ENCODE measurements at places on chromosomes 13 and 19. TPM values are rescaled to one million over a fixed set of nuclear protein-coding genes. Genes with fewer than 3 reads are reported as not detected.
A peak's percentile ranks its signal among the peaks of the same experiment; 100 is the strongest.

GRCh38 chr13:34078334-34078999 is 260.5 kb downstream of the RFC3 start:
- DNase-seq, result no peak

DNA sequence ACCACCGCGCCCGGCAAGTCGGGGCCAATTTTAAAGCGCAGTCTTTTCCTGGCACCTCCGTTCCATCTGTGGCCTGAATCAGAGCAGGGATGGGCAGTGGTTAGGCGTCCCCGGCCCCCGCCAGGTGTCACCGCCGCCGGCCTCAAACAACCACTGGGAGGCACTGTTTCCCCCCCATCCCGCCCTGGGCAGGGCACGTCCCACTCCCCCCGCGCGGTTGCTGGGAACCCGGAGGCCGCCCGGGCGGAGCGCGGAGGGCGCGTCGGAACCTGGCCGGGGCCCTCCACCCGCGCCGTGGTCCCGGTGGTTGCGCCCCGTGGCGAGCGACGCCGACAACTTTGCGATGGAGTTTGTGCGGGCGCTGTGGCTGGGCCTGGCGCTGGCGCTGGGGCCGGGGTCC is at the start of gene GRIN3B:
GRIN3B (plus strand) TSS at position 325 of the 400 bp plus-strand sequence; CDS start at position 344, 19 bp downstream.
- DNase-seq, result peak; percentile 99

GRCh38 chr19:17339088-17339741 is 1.9 kb downstream of the GTPBP3 start:
- DNase-seq, result peak; percentile 90

The PRX gene
- 10.7 TPM for total RNA-seq

DNA sequence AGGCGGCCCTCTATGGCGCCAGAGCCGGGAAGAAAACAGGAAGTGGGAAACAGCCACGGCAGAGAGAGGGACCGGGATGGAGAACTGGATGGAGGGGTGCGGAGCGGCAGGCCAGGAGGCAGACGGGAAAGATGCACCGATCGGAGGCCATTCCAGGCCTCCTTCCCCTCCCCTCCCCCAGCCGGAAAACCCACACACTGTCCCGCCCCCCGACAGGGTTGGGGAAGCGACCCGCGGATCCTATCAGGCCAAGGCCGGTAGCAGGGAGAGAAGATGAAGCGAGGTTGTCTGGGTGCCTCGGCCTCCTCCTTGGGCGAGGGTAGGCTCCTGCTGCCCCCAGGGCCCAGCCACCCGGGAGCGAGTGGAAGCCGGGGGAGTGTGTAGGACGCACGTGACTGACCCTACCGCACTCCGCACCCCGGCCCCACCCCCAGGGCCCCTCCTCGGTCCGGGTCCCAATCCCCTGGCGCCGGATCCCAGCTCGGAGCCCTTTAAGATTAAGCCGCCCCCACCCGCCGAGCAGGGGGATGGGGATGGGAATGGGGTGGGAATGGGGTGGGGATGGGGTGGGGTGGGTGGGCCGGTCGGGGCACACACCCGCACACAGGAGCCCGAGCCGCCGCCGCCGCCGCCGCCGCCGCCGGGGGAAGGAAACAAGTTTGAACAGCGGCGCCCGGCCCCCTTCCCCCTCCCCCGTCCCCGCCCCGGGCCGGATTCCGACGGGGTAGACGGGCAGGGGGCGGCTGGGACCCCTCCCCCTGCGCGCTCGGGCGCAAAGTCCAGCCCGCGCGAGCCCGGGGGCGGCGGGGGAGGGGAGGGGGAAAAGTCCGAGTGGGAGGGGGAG is 1.5 kb downstream of the ERF start:
- DNase-seq, result peak; percentile 96

GRCh38 chr13:110841846-110842245 is 73.0 kb downstream of the ANKRD10 start:
- DNase-seq, result no peak

The CGB3 gene
- not detected for total RNA-seq

The SYDE1 gene
- 17.5 TPM for total RNA-seq

The ZNF556 gene
- under 0.01 TPM for total RNA-seq

- no peak for DNase-seq
These were observed 47.9 kb downstream of the RUBCNL start for GRCh38 chr13:46339035-46339666.

The CACNA1A gene
- total RNA-seq, result 2.8 TPM

GRCh38 chr19:31533114-31533513 is 183.9 kb upstream of the TSHZ3 start:
- no peak for DNase-seq

DNA sequence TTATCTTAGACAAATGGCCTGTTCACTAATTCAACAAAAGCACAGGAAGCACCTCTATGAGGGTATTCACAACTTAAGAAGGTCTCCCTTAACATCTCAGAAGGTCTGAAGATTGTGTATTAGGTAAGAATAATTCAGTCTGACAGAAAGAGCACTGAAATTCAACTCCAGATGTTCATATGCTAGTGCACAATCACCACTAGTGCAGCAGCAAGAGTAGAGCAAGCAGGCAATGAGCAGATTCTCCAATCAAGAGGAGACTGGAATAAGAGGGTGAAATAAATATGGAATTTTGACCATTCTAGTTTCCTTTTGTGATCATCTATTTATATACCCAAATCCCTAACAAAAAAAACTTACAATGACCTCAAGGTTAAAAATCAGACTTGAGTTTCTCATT is 52.0 kb downstream of the MPHOSPH8 start:
- no peak for DNase-seq

DNA sequence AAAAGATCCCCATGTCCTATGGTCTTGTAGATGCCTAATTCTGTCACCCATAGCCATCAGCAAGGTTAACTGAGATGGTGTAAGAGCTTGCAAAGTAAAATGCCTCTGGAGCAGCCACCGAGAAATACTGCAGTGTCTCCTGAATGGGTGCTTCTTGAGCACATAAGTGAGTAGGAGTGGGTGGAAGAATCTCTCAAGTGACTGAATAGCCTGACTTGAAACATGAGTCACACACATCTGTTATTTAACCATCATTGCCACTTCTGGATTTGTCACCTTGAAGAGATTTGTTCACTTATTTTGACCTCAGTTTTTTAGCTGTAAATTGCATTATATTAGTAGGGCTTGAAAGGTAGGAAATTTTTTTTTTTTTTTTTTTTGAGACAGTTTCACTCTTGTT is 2.3 kb downstream of the ZNF714 start:
- no peak for DNase-seq

DNA sequence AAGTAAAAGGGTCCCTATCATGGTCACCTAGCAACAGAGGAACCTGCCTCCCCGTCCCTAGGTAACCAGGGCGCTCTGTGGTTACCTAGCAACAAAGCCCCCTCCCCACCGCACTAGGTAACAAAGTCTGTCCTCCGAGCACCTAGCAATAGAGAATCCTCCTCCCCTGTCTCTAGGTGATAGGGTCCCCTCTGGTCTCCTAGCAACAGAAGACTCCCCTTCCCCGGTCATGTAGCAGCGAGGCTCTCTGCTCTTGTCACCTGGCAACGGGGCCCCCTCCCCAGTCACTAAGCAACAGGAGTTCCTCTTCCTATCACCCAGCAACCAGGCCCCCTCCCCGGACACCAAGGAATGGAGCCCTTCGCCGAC is 307 bp downstream of the JOSD2 start:
- DNase-seq, result peak; percentile 97

DNA sequence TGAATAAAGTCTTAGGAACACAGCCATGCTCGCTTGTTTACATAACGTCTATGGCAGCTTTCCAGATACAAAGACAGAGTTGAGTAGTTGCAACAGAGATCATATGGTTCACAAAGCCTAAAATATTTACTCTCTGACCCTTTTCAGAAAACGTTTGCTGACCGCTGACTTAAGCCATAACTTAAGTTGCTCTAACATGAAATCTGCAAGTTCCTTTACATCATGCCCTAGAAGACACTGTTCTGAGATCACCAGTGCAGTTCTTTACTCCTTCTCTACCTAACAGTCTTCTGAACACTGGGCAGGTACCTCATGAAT is 166.4 kb downstream of the DCLK1 start:
- DNase-seq, result no peak

The NOTCH3 gene
- total RNA-seq, result 52.1 TPM

The KLK12 gene
- not detected for total RNA-seq

DNA sequence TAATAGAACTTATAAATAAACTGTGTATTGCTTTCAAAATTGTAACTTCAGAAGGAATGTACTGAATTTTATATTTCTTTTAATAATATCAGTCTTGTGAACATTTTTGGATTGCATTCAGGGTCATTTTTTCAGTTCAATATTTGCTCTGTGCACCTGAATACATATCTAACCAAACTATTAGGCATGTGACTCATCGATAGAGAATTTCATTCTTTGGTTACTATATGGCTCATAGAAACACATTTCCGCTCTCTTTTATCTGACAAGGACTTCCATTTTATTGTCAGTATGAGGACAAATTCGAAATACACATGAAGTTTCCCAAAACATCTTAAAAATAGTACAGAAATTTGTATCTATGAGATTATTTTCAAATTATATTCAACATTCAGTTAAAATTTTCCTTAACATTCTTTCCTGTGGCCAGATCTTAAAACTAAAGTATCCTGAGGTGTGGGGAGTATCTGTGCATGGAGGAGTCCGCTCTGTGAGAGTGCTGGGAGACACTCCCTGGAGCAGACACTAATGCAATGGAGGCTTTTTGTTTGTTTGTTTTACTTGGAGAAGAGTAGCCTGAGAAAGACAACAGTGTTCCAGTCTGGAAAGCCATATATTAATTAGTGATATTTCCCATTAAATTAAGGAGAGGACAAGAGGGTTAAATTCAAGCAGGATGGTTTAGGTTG is 483.6 kb downstream of the PCDH20 start:
- DNase-seq, result no peak

The UQCR11 gene
- 111 TPM for total RNA-seq

- DNase-seq, result no peak
These were observed 18.5 kb downstream of the KLF2 start for GRCh38 chr19:16343156-16343555.

The CCDC169 gene
- total RNA-seq, result 32.7 TPM

The CPB2 gene
- total RNA-seq, result not detected

The HCN2 gene
- 1.8 TPM for total RNA-seq

GRCh38 chr19:10653482-10653731 is 739 bp upstream of the ILF3 start:
- no peak for DNase-seq

The NMRK2 gene
- total RNA-seq, result 59.4 TPM

GRCh38 chr13:35378939-35379338 is 97.5 kb downstream of the MAB21L1 start:
- no peak for DNase-seq

The DOCK9 gene
- total RNA-seq, result 7.7 TPM

- no peak for DNase-seq
These were observed 211.1 kb downstream of the TEX29 start for GRCh38 chr13:111531505-111531904.

- DNase-seq, result peak; percentile 98
These were observed at the start of gene ZNF844 for GRCh38 chr19:12064590-12065538. Gene ZNF844, plus strand, starts transcription at chr19:12064731. Its CDS starts 143 bp downstream, at chr19:12064874.

The MYH14 gene
- 6.1 TPM for total RNA-seq

- no peak for DNase-seq
These were observed 13.1 kb upstream of the PLAUR start for GRCh38 chr19:43682824-43683661.

DNA sequence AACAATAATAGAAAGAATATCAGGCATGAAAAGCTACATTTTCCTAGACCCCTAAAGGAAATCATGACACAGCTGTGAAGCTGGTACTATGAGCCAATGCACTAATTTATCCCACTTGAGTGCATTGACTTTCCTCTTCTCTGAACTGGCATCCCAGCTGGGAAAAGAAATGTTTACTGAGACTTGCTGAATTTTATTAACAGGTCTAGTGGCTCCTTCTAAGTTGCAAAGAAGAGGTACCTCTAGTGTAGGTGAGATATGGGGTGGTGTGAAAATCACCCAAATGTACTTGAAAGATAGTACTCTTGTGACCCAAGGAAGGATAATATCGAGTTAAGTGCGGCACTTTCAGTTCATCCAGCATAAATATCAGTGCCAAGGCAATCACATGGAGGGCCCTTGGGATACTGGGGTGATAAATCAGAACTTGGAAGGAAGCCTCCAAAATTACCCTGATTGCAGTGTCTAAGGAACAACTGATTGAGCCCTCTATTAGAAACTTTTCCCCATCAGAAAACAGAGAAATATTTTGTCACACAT is 369.2 kb downstream of the PCDH9 start:
- DNase-seq, result no peak

- DNase-seq, result no peak
These were observed 15.0 kb downstream of the PPP5C start for GRCh38 chr19:46361915-46362314.

The KRTDAP gene
- 0.44 TPM for total RNA-seq

- DNase-seq, result no peak
These were observed 5.1 kb downstream of the COL4A1 start for GRCh38 chr13:110301606-110302553.

DNA sequence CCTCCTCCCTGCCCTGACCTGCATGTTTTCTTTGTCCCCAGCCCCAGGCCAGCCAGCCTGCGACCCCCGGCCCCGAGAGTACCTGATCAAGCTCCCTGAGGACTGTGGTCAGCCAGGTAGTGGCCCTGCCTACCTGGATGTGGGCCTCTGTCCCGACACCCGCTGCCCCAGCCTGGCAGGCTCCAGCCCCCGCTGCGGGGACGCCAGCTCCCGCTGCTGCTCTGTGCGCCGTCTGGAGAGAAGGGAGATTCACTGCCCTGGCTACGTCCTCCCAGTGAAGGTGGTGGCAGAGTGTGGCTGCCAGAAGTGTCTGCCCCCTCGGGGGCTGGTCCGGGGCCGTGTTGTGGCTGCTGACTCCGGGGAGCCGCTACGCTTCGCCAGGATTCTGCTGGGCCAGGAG is 5.6 kb downstream of the CILP2 start:
- no peak for DNase-seq

- DNase-seq, result no peak
These were observed 78.1 kb upstream of the OLFM4 start for GRCh38 chr13:52950436-52950956.

- no peak for DNase-seq
These were observed 24.9 kb upstream of the GAS6 start for GRCh38 chr13:113888701-113889330.

DNA sequence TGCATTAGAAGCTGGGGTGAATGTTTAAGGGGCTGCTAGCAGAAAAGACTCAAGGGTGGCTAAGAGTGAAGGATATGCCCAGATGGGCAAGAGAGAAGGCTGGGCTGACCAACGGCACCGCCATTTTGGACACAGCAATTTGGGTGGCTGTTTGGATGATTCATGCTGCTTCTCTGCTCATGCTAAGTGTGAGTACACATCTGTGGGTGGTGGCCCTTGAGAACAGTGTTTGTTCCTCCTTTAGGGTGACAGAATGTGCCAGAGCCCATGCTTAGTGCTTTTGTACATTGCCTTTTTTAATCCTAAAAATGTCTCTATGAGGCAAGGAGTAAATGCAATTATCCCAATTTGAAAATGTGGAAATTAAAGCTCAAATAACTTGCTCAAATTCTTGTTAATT is 9.8 kb downstream of the CBY2 start:
- DNase-seq, result no peak
